ENCODE measurements at places on chromosomes 16 and 17. TPM values are rescaled to one million over a fixed set of nuclear protein-coding genes. Genes with fewer than 3 reads are reported as not detected.

The HEATR9 gene
- total RNA-seq, result not detected

The TERB1 gene
- not detected for total RNA-seq

The MIS12 gene
- 16.8 TPM for total RNA-seq

The PYY gene
- total RNA-seq, result not detected

The ESRP2 gene
- not detected for total RNA-seq

The SLC13A2 gene
- not detected for total RNA-seq

The ACSM2A gene
- total RNA-seq, result not detected

The C17orf78 gene
- not detected for total RNA-seq

The HOXB4 gene
- total RNA-seq, result 0.86 TPM

The HOXB13 gene
- 6.1 TPM for total RNA-seq

The ATF7IP2 gene
- 43.4 TPM for total RNA-seq

The MT1E gene
- total RNA-seq, result 49.5 TPM

The FAM20A gene
- total RNA-seq, result not detected

The TVP23C gene
- total RNA-seq, result 8.8 TPM

The KRTAP3-2 gene
- total RNA-seq, result not detected

The VASN gene
- total RNA-seq, result 55.7 TPM

The ASPHD1 gene
- total RNA-seq, result 73.0 TPM

The IL17C gene
- total RNA-seq, result not detected

The DOC2A gene
- total RNA-seq, result not detected

The EPN3 gene
- total RNA-seq, result not detected

The GPRC5B gene
- 5.3 TPM for total RNA-seq

The CACNG1 gene
- not detected for total RNA-seq

The OR2C1 gene
- not detected for total RNA-seq

The LRRC46 gene
- not detected for total RNA-seq

The SRCIN1 gene
- total RNA-seq, result 0.05 TPM

The KCNH6 gene
- total RNA-seq, result not detected

The KRTAP4-1 gene
- total RNA-seq, result not detected

The TUBB3 gene
- 1,289 TPM for total RNA-seq

The CA5A gene
- not detected for total RNA-seq

The MMP28 gene
- total RNA-seq, result not detected

The CTRB1 gene
- not detected for total RNA-seq

The ZNF18 gene
- 10.2 TPM for total RNA-seq

The NRN1L gene
- not detected for total RNA-seq

The KCNJ18 gene
- not detected for total RNA-seq
